Activated T-cell treated with anti-CD3 and anti-CD28 coated beads for 24 hours (primary cell): ENCODE measurements at places on chromosomes 12 and 14.

DNA sequence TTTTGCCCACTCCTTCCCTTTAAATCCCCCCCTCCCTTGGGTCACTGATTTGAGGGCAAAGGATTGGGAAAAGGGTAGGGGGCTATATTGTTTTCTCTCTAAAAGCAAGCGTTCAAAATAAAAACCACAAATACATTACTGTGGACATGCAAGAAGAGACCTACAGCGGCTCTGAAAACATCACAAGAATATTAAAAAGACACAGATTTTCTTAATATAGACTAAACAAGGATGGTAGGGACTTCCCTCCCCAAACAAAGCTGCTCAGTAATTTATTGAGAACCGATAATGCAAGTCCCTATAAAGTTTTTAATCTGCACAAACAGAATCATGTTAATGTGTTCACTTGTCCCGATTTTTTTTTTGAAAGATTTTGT is 12.9 kb downstream of the TBX3 start:
- DNase-seq, result no peak

DNA sequence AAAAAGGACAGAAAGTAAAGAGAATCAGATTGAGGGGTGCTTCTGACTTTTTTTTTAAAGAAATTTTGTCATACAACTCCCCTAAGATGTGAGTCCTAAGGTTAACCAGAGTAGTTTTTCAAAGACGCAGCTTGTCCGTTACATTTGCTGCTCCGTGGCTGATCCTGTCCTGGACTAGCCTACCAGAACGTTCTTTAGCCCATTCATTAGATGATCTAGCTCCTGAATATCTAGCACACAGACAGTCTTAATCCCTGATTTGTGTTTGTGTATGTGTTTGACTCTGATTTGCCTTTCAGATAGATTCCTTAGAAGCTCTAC is 60.3 kb downstream of the SAMD4A start:
- DNase-seq, result no peak

DNA sequence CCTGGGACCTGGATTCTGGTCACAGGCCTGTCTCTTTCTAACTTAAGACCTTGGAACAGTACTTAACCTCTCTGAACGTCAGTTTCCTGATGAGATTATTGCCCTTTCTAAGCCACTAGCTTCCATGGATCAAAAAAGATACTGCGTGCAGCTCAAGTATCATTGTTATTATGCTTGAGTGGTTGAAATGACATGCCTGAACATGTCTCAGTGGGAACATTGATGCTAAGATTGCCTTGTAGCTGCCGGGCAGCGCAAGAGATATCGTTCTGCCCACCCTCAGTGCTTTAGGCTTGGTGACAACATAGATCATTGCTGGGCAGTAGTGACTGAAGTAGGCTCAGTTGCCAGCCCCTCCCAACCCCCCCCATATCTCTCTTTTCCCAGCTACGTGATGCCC is 131.9 kb downstream of the SMOC1 start:
- DNase-seq, result no peak

DNA sequence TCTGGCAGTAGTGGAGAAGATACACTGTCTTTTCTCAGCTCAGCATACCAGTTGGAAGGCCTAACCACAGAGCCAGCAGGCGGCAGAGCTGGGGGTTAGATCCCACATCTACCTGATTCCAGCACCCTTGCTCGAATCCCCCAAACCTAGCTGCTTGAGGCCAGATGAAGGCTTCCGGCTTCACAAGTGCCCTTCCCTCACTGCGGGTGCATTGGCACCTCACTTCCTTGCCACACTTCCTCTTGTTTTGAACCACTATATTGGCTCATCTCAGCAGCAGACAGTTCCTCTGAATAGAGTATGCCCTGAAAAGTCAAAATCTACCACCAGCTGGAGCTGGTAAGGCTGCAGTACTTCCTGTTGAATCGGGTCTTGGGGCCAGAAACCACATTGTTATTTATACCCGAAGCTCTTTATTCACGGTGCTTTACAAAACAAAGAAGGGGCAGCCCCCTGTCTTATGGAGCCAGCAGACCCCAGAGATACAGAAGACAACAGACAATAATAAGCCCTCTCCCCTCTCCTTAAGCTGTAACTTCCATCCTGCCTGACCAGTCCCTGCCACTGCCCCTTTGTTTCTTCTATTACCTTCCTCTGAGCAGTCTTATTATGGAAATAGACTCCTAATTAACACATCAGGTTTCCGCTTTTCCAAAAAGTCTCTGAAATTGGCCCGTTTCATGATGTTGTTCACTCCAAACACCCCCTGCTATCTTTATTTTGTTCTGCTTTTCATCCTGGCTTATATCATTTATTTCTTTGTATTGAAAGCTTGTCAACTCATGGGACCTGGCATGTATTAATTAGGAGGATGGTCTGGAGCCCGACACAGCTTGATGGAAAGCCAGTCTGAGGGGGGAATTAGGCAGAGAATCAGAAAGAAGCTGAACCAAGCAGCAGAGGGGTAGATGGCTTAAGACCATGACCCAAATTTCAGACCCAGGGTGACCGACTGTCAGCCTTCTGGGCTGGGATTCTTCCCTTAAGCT is 233.5 kb downstream of the EFCAB11 start:
- peak; percentile 42 for DNase-seq

DNA sequence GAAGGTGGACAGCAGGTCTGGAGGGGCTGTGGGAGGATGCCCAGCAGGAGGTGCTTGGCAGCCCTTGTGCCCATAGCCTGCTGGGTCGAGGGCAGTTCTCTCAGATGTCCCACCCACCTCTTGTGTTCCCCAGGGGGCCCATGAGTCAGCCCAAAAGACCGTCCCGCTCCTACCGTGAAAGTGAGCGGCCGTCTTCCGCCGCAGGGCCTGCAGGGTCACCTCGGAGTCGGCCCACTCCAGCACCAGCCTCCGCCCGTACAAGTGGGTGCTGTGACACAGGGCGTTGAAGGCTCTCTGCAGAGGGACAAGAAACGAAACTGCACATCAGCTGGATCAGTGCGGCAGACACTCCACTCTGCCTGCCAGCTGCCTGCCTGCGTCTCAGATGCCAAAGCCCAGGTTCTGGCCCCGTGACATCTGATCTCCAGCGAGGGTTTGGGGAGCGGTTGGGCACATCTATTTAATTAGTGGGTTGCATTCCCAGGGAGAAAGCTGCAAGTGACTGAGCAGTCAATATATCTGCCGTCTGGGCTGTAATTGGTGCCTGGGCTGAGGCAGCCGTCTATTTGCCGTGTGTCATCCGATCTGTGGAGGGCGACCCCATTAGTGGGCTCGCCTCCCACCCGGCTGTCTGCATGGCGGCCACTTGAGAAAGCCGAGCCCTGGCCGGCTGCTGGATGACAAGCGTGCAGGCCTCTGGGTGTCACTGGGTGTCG is 121.5 kb downstream of the RBM19 start:
- no peak for DNase-seq

DNA sequence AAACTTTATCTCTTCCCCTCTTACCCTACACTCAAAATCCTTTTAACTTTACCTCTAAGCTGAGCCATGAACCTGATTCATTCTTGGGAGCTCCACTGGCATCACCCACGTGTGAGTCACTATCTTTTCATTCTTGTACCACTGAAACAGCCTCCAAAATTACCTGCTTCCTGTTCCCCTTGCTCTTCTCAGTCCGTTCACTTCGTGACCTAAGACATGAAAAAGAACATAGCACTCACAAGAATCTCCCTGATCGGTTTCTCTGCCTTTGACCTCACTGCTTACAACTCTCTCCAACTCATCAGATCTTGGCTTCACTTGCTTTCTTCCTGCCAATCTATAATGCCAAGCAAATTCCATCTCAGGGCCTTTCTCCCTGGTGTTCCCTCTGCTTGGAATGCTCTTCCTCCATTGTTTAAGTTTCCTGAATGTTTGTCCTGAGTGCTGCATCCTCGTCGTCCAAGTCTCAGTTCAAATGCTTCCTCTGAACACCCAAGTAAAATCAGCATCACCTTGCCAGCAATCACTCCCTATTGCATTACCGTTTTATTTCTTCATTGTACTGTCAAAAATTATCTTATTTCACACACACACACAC is 9.2 kb downstream of the GLIPR1 start:
- DNase-seq, result no peak

DNA sequence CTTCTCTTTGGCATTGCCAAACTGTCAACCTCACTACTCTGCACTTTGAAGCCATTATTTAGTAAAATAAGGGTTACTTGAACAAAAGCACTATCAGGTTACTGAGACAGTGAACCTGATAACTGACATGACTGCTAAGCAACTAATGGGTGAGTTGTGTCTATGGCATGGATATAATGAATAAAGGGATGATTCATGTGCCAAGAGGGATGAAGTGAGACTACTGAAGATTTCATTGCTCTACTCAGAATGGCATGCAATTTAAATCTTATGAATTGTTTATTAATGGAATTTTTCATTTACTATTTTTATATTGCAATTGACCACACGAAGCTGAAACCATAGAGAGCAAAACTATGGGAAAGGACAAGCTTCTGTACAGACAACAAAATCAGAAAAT is 74.4 kb downstream of the CEP128 start:
- DNase-seq, result no peak

DNA sequence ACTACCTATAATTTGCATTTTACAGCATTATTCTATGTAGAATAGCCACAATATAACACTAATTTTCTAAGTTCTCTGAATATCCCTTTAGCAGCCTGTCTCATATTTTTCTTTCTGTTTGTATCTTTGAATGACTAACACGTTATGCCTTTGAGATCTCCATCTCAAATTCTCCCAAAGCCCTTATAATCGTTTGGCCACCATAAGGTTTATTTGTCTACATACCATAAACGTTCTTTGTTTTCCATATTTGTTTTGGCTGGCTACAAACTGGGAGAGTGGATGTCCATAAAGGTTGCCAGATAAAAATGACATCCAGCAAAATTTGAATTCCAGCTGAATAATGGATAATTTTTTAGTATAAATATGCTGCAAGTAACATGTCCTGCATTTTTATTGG is 203.7 kb downstream of the STXBP6 start:
- DNase-seq, result no peak

DNA sequence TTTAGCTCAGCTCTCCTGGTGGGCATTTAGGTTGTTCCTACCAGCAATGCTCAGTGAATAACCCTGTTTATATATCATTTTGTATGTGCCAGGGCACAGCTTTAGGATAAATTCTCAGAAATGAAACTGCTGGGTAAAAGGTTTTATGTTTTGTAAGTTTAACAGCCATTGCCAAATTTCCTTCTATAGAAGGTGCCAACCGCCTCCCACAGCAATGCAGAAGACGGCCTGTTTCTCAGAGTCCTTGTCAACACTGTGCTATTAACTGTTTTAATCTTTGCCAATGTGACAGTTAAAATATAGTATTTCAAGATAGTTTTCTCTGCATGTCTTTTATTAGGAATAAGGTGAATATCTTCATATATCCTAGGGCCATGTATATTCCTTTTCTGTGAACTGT is 65.0 kb downstream of the PPP1R13B start:
- DNase-seq, result no peak

- DNase-seq, result no peak
Measured at GRCh38 chr14:76958980-76959710, 69.4 kb downstream of the IRF2BPL start.

DNA sequence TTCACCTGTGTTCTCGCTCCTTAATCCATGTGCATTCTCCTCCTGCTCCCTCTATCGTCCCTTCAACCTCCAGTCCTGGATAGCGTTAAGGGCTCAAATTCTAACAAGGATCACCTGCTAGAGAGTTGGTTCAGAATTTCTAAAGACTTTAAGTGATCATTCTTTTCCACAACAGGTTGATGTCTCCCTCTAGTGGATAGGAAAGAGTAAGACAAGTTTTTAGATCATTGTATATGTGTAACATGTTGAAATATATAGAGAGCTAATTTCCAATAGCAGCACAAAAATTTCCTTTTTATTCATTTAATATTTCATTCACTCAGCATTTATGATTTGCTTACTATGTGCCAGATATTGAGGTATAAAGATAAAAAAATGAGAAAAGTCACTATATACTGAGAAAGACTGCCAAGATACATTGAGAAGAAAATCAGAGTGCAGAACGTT is 9.3 kb upstream of the ESR2 start:
- DNase-seq, result no peak

GRCh38 chr14:27845241-27845850 is 921.2 kb upstream of the FOXG1 start:
- DNase-seq, result no peak

DNA sequence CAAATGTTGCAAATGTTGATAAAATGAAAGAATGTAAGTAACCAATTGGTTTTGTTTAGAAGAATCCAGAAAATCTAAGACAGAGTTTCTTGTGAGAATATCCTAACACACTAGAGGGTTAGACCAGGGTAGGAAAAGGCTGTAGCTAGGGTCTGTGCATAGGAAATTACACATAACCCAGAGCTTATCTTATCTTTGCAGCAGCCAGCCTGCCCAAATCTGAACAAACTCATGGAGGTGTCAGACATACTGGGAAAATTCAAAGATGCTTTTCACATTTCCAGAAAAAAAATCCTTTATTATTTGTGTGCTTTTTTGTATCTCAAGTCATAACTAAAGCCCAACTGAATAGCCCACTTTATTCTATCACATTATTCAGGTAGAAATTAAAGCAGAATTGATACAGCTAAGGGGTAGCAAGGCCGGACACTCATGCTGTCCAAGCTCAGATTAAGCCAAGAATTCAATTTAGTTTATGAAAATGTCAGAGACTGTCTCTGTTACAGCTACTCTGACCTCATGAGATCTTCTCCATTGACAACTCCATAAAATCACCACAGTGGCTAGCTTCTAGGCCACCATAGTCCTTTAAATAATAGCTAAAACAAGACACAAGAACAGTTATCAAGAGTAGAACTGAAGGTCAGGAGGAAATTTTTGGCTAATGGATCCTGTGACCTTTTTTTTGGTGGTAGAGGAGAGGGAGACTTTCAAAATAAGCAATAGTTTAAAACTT is 169.6 kb upstream of the RASSF8 start:
- DNase-seq, result no peak

GRCh38 chr12:5088586-5089264 is 45.0 kb downstream of the KCNA5 start:
- no peak for DNase-seq

DNA sequence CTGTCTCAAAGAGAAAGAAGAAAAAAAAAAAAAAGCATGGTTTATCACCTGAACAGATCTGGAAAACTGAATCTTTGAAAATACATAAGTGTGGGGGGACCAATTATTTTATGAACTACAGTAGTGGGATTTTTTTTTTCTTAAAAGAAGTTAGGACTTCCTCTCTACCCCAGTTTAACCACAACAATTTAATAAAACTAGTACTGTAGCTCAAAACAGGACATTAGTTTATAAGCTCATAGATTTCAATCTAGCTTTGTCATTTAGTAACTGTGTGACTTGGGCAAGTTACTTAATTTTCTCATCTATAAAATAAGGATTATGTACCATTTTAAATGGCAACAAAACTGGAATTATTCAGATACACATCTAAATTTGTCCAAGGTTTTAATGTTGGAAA is 23.5 kb upstream of the ARID4A start:
- DNase-seq, result no peak

DNA sequence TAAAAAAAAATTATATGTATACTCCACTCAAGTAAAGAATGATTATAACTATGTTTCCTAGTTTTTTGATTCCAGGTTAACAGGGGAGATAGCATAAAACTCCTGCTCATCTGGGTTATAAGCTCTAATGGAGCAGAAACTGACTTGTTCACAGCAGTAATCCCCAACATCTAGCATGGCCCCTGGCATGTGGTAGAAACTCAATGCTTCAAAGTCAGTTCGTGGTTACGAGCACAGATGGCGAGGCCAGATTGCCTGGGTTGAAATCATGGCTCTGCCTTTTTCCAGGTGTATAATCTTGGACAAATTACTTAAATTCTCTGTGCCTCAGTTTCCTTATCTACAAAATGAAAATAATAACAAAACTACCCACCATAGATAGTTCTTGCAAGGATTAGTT is 183.8 kb downstream of the TTC7B start:
- DNase-seq, result no peak

GRCh38 chr12:71456990-71457389 is 17.4 kb downstream of the LGR5 start:
- DNase-seq, result no peak
